NCI-H187 (cell line): ENCODE measurements at places on chromosomes 4 and X.

DNA sequence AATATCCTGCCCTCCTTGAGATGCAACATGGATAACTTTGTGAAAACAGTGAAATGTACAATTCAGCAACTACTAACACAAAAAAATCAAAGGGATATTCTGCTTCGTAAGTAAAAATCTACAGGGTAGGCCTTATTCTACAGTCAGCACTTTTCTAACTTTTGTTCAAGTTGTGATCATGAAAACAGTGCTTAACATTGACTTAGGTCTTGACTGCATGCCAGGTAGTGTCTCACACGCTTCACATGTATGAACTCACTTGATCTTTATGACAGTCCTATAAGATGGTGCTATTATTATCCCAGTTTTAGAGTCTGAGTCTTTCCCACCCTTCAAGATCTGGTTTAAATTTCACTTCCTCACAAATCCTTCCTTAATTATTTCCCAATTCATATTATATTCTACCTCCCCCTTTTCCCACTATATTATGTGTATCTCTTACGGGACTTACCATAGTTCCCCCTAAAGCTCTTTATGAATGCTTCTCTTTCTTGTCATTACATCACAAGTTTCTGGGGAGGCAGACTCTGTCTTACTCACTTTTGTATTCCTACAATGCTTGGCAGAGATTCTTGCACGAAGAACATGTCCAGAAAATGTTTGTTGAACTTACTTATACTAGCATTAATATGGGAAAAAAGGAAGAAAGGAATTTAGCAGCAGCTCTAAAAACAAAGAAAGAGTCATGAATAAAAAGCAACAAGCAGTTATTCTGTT, 179.8 kb downstream of the SCFD2 start:
- no peak for DNase-seq

- no peak for DNase-seq
Measured at GRCh38 chrX:123481913-123482851, 250.7 kb downstream of the THOC2 start.

DNA sequence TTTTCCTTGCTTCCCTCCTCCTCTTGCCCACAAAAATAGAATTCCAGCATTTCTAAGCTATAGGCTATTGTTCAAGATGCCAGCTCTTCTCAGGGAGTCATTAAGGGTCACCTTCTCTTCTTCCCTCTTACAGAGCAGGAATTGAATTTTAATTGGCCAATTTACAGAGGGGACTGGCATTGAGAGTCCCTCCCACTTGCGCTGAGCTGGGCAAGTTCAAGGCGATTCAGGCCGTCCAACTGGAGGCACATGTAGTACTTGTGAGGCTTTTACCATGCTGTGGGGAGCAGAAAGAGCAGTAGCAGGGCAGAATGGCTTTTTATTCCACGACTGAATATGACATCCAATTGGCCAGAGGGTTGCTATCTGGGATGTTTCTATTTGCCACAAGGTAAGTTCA, 181.9 kb downstream of the SOWAHB start:
- DNase-seq = no peak

GRCh38 chrX:124332481-124333424, at the start of gene TEX13D:
Gene TEX13D (plus strand): TSS chrX:124332660. CDS start chrX:124332918, 258 bp downstream.
- DNase-seq = no peak

DNA sequence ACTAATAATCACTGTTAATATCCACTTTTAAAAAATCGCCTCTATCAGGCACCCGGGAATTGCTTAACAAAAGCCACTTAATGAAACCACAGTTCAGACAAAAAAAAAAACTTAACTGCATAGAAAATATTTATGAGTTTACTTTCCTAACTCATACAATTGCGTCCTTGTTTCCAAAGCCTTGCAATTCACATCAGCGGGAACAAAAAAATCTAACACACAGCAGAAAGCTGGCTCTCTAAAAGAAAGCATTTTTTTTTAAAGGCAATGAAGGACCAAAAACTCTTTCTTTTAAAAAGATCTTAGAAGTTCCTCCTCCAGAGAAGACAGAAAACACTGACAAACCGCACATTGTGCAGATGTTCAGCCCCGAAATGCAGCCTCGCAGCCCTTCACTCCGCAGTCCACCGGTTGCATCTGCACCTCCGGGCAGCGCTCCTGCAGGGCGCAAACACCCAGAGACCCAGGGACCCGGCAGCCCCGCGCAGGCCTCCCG, 812 bp downstream of the FAT1 start:
- no peak for DNase-seq

DNA sequence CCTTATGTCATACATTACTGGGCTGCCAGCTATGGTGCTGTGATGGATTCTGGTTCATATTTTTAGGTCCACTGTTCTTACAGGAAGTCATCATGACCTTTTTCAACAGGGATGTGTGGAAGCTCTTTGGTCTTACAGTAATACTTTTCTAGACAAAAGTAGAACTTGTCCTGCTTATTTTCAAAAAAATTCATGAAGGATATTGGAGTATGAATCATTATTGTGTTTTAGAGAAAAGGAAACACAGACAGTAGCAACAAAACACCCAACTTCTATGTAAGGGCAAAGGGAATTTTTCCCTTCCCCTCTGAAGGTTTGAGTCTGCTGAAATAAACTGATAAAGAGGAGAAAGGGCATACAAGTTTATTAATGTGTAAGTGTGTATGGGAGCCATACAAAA, 54.7 kb upstream of the FAM9C start:
- no peak for DNase-seq

- no peak for DNase-seq
Measured at GRCh38 chrX:13087322-13088155, 43.1 kb upstream of the FAM9C start.

GRCh38 chr4:54333657-54334056, 104.6 kb downstream of the PDGFRA start:
- DNase-seq = no peak

DNA sequence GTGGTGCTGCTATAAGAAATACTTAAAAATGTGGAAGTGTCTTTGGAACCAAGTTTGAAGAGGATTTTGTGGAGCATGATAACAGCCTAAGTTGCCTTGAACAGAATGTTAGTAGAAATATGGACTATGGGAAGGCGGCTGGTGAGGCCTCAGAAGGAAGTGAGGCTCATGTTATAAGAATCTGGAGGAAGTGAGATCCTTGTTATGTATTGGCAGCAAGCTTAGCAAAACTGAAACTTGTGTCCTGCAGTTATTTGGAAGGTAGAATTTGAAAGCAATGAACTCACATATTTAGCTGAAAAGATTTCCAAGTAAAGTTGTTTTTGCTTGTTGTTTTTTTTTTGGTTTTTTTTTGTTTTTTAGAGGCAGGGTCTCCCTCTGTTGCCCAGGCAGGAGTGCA, 13.6 kb upstream of the MED14 start:
- no peak for DNase-seq

DNA sequence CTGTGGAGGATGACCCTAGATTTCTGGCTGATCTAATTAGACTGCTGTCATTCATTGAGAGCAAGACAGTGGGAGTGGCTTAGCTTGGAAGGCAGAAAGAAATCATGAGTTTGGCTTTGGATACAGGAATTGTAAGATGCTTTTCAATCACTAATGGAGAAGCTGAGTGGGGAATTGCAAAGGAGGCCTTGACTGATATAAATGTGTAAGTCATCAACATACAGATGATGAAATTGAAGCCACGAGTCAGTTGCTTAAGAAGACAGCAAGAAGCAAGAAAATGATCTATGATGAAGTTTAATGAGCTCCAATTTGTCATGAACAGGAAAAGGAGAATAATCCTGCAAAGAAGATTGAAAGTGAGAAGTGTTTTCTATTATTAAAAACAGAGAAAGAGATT, 136.7 kb upstream of the C1QTNF7 start:
- DNase-seq = no peak

DNA sequence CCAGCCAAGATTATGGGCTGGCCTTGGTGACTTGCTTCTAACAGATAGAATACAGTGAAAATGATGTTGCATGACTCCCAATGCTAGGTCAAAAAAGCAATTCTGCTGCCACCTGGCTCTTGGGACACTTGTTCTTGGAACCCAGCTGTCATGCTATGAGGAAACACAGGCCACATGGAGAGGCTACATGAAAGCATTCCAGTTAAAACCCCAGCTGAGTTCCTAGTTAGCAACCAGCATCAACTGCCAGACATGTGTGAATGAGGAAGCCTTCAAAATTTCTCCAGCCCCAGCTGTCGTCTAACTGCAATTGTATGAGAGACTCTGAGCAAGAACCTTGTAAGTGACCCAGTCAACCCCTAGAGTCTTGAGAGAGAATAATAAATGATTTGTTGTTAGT, 105.2 kb upstream of the FGF16 start:
- DNase-seq = no peak

DNA sequence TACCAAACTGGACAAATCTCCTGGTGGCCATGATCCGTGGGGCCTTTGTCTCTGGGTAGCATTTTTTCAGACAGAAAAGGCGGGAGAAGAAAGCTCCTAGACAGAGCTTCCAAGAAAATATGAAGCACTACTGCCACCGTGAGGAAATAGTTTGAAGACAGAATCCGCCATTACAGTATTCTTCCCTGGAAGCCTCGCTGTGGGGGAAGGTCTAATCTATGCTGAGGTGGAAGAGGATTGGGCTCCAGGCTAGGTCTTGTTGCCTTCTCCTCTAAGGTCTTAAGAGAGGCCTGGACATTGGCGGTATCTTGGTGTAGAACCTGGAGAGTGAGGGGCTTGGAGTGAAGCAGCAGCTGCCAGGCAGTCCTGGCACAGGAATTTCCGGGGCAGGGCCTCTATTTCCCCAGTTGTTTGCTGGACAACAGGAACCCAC, 218.9 kb downstream of the OR13H1 start:
- DNase-seq = peak; percentile 90

- no peak for DNase-seq
Measured at GRCh38 chrX:1231850-1232465, 19.5 kb upstream of the CRLF2 start.

DNA sequence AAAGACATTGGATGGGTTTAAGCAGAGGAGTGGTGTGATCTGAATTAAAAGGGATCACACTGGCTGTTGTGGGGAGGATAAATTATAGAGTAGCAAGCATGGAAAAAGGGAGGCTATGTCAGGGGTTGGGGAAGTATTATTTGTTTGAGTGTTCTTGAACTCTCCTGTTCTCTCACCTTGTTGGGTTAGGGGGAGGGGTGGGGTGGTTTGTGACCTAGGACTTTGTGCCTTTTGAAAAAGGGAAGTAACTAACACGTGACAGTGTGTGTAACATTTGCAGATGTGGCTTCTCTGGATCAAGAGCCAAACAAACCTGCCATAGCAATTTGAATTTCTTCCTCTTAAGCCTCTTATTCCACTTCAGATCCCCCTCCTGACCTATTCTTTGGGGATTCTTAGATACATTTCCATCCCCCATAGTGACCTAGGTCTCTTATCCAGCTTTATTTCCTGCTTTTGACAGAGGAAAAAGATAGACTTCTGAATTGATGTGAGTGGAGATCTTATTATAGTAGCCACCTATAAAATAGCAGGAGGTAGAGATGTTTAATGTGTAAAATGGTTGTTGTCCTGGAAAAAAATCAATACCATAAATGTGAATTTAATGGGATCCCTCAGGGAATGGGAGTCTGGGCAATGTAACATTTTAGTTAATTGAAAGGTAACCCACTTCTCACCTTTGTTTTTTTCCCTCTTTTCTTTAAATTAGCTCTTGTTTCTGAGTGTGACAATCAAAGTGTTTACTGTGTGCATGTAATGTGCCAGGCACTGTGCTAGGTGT, 120.4 kb downstream of the CT47B1 start:
- DNase-seq = no peak

DNA sequence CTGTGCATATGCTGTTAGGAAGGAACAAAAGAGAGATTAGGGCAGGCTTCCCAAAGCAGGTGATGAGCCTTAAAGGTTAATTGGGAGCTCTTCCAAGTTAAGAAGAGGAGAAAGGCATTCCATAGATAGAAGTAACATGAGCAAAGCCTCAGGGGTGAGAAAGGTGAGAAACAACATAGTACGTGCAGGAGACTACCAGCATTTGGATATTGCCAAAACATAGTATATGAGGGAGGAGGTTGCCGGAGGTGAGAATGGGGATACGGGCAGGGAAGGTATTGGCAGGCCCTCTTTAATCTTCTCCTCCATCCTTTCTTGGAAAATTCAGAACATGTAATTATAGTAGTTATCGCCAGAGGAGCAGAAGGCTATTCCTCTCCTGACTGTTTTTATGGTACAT, 96.1 kb upstream of the MBNL3 start:
- DNase-seq = no peak

DNA sequence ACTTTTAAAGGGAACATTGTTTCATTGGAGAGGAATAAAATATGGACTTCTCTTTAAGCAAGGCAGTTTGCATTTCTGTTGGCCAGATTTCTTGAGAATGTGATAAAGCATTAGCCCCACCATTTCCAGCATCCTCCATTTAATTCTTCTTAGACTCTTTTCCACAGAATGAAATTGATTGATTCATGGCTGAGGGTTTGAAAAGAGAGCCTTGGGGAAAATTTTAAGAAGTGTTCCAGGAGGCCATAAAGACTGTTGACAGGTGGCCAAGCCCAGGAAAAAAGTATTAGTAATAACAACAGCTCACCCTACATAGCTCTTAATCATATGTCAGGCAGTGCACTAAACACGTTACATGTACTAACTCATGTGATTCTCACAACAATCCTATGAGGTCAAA, 53.4 kb downstream of the SHROOM3 start:
- no peak for DNase-seq

DNA sequence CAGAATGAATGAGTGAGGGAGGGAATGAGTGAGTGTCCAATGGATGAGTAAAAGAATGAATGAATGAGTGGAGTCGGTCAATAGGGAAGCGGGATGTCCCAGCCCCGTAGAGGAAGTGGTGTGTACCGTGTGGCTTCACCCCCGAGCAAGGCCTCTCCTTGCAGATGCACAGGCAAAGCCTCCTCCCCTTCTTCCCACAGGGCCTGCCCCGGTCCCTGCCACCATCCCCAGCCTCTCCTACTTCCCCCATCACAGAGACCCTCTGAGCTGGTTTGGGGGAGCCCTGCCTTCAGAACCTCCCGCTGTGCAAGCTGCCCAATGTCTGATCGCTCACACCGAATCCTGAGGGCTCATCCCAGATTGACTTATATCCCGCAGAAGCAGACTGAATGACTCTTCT, 13.6 kb downstream of the HTRA3 start:
- no peak for DNase-seq

DNA sequence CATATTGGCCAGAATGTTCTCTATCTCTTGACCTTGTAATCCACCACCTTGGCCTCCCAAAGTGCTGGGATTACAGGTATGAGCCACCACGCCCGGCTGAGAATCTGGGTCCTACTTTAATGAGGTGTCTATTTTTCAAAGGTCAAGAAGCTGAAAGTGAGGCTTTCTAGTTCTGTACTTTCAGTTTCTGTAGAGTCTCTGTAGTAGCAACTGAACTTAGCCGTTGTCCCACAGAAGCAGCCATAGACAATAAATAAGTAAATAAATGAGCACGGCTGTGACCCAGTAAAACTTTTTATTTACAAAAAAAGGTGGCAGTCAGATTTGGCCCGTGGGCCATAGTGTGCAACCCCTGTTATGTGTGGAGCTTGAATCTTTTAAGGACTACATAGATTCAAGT, 92.0 kb downstream of the FNIP2 start:
- DNase-seq = no peak

- no peak for DNase-seq
Measured at GRCh38 chrX:31604629-31605221, 532.9 kb upstream of the FTHL17 start.

DNA sequence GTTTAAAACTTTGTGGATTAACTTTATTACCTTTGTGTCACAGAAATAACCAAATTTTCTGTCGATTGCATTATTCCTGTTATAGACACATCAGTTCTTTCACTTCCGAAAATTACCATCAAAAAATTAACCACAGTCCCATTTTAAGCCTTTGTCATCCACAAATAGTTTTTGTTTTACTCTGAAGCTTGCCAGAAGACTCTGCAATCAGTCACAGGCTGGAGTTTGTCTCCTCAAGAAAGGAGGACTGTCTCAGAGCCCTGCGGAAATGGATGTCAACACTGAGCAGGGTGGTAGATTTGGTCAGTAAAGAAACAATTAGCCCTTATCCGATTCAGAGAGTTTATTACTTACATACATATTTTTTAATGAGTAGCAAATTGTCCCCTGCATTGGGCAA, 20.1 kb upstream of the TCEAL4 start:
- no peak for DNase-seq
